Bone marrow (tissue), 2 donors: ENCODE measurements at places on chromosomes 4 and X.

DNA sequence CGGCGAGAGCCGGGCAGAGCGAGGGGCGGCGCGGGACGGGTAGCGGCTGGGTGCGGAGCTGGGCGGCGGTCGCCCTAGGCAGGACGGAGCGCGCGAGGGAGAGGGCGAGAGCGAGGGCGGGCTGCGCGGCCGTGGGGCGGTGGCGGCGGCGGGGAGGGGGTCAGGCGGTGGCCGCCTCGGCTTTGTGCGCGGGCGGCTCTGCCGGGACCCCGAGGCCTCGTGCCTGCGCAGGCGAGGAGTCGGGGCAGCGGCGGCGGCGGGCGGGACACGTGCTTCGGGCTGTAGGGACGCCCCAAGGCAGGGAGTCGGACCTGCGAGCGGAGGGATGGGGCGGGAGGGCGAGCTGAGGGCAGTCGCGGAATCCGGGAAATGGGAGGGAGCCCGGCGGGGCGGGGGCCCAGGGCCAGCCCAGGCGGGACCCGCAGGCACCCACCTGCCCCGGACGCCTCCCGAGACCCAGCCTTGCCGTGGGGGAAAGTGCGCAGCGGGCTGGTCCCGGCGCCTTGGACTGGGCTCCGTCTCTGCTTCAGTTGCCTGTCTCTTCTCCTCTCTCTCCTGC is 465 bp downstream of the BMPR1B start:
- DNase-seq = no peak

DNA sequence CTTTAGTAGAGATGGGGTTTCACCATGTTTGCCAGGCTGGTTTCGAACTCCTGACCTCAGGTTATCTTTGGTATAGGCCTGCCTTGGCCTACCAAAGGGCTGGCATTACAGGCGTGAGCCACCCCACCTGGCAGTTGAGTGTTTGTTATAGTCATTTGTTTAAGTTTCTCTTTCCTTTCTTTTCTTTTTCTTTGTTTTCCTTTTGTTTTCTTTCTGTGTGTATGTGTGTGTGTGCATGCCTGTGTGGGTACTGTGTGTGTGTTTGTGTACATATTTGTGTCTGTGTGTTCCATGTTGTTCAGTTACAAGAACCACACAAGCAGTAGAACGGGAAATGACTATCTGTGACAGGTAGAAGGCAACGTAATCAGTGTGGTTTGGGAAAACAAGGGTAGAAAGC is 624.9 kb downstream of the FSTL5 start:
- no peak for DNase-seq

GRCh38 chr4:120694973-120695372 is 227.6 kb downstream of the PRDM5 start:
- no peak for DNase-seq

GRCh38 chr4:97646997-97647396 is 496.3 kb downstream of the STPG2 start:
- DNase-seq = no peak

DNA sequence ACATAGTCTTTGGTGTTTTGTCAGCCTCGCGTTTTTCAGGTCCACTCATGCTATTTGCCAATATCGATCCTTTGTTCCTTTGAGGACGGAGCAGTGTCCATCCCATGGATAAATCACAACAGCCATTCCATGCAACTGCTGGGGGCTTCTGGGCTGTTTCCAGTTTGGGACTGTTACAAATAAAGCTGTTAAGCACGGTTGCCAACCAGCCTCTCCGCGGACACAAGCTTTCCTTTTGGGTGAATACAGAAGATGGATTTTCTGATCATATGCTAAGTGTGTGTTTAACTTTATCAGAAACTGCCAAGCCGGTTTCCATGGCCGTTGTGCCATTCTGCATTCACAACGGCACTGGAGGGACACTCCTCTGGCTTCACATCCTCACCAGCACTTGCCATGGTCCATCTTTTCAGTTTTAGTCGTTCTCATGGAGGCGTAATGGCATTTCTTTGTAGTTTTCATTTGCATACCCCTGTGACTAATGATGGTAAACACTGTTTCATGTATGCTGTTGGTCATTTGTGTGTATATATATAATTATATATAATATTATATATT is 67.8 kb downstream of the ABLIM2 start:
- no peak for DNase-seq

DNA sequence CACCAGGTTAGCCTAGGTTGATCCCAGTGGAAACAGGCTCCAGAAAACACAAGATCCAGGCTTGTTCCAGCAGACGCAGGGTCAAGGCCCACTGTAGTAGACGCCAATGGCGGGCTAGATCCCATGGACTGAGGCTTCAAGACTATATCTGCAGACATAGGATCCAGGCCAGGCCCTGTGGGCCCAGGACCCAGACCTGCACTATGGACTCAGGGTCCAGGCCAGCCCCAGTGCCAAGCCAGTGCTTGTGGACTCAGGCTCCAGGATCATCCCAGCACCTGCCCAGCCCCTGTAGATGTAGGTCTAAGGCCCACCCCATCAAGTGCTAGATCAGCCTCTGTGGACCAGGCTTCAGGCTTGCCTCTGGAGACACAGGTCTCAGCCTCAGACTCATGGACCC is 300.9 kb downstream of the CHIC1 start:
- no peak for DNase-seq

DNA sequence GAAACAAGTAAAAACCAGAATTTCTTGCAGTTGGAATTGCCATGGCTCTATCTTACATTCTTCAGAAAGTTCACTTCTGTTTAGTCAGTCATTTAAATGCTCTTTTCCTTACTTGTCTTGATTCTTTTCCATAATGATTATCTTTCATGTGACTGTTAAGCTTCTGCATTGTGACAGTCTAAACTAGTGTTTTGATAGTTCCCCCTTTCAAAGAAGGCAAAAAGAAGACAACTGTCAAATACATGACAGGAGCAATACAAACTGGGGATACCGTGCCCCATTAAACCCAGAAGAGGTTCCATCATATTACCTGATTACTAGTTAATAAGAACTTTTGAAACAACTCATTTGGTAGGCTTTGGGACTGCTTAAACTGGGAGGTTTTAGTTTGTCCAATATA is 476.2 kb downstream of the PCDH19 start:
- DNase-seq = no peak

DNA sequence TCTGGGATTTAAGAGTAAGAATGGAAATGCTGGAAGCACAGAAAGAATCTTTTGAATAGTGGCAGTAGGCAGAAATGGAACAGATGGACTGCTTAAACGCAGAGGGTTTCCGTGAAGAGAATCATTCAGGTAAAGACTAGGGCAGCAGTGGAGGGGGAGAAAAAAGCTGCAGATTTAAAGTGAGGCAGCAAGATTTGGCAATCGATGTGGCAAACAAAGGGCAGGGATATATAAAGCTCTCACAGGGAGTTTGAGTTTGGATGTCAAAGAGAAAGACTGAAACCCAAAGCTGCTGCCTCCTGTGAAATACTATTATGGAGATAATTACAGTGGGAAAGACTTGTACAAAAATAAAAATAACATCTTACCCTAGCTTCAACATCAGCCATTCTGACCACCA is 384.0 kb downstream of the CENPC start:
- DNase-seq = no peak

DNA sequence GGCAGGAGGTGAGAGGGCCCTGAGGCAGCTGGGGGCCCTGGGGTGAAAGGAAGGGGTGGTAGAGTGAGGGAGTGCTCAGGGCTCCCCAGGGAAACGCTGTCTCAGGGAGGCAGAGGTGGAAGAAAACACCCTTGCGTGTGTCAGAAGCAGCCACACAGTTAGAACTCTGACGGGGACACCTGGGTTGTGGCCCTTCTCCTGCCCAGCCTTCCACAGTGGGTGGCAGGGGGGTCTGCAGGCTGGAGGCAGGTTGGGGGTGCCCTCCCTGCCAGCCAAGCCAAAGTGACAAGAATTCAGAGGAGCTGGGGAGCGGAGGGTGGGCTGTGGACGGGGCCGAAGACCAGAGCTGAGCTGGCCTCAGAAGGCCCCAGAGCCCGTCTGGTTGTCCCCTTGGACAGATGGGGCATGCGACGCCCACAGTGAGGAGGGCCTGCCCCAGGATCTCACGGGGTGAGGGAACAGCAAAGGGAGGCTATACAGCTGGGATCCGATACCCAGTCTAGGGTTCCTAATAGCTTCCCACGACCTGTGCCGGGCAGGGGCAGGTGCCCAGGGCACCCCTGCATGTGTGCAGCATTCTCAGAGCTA is 105.2 kb upstream of the ADRA2C start:
- DNase-seq = no peak

GRCh38 chrX:68433981-68434299 is 645 bp upstream of the OPHN1 start:
- no peak for DNase-seq
